Fibroblast of skin of abdomen (primary cell): ENCODE measurements at places on chromosomes 7 and 10.
A peak's percentile ranks its signal among the peaks of the same experiment; 100 is the strongest.

GRCh38 chr7:110988348-110988747 is 102.6 kb upstream of the LRRN3 start:
- no peak for DNase-seq

DNA sequence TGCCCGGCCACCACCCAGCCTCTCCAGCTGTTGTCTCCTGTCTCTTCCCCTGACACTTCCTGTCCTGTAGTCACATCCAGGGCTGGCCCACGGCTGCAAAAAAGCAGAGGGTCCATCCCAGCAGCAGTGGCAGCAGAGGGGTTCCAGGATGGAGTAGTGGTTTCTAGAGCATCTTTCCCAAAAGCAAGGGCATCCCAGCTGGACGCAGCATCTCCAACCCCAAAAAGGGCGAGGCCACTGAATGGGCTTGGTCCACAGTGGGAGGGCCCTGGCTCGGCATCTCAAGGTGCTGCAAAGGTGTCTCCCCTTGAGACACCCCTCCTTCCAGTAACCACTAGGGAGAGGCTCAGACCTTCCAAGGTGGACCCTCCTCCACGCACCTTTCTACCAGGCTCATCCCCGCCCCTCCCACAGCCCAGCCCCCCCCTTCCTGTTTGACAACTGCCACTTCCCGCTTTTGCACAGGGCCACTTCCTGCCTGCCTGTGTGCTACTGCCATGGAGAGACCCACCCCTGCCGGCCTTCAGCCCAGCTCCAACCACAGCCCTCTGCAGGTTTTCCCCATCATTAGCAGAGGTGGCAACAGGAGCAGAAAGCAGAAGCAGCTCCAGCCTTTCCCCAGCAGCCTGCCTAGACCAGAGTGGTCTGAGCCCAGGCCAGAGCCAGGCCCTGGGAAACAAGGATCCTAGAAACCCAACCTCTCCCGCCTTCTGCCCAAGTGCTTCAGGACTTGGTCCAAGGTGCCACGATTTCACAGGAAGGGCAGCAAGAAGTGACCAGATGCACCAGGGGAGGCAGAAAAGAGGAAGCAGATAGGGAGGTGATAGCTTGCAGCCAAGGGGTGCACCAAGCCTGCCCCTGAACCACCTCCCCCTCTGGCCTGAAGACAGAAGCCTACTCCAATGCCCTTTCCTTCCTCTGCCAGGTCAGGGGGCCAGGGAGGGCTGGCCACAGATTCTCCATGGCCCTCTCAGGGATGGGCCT is 8.6 kb downstream of the CAMK2G start:
- DNase-seq = no peak

DNA sequence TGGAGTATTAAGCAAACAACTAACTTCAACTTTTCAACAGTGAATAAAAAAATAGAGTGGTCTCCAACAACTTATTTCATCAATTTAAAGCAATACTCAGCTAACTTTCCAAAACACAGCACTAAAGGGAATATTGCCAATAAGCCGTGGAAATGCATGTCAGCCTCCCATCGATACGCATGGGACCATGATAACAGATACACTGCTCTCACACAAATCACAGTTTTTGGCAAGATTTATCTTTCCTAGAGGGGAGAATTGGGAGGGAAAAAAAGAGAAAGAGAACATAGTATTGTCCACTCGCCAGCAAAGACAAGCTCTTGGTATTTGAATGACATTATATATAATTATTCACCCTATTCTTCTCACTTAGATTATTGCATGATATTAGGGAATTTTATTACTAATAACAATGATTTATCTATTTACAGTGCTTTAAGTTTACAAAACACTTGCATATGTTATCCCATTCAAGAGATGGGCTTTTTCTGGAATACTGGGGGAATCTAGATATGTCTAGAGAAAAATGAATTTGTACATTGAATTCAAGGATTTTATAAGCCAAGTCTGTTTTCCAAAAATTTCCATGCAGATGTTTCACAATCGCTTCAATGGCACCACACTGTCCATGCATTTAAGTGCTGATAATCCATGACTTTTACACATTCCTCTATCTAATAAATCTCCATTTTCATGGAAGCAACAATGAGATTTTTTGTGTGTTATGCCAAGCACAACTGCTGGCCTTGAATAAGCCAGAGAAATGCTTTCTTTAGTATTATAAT is 194.0 kb upstream of the MGMT start:
- DNase-seq = no peak

GRCh38 chr10:24162206-24162985 is 46.5 kb upstream of the KIAA1217 start:
- DNase-seq = no peak

GRCh38 chr7:146172112-146172511 is 55.5 kb downstream of the CNTNAP2 start:
- no peak for DNase-seq

- DNase-seq = no peak
These were observed 3.7 kb downstream of the GCC1 start for GRCh38 chr7:127581716-127582115.

- peak; percentile 64 for DNase-seq
These were observed 190.7 kb upstream of the CHRM2 start for GRCh38 chr7:136677471-136678365.
